Omental fat pad (tissue), 4 donors: ENCODE measurements at places on chromosomes 16 and 17. TPM values are rescaled to one million over a fixed set of nuclear protein-coding genes. Genes with fewer than 3 reads are reported as not detected.
A peak's percentile ranks its signal among the peaks of the same experiment; 100 is the strongest.

GRCh38 chr16:66622863-66623262 lies 18.4 kb downstream of the CMTM3 start:
- DNase-seq: no peak

DNA sequence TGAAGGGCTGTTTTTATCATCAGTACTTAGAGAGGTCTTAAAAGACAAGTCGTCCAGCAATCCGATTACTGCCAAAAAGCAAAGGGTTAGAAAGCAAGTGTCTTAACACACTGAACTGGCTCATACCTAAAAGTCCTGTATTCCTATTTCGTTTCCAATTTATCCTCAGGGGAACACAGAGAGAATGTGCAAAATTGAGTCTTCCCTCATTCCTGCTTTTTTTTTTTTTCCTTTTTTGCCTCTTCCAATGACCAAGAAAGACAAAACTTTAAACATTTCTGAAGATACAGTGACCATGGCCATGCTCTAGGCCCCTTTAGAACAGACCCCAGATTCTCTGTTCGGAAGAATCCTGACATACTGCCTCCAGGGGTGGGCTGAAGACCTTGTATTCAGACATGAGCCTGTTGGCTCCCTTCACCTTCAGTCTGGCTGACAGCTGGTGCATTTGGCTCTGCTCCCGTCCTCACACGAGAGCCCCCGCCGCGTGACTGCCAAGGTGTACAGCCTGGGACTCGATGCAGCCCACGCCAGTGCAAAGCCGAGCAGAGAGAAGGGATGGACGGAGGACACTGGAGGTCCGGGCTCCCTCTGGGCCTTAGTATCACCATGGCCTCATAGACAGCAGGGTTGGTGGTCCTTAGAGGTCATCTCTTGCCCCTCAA lies 47.0 kb downstream of the COTL1 start:
- DNase-seq: no peak

- DNase-seq: no peak
Measured at GRCh38 chr17:82686366-82687324, 11.9 kb downstream of the RAB40B start.

DNA sequence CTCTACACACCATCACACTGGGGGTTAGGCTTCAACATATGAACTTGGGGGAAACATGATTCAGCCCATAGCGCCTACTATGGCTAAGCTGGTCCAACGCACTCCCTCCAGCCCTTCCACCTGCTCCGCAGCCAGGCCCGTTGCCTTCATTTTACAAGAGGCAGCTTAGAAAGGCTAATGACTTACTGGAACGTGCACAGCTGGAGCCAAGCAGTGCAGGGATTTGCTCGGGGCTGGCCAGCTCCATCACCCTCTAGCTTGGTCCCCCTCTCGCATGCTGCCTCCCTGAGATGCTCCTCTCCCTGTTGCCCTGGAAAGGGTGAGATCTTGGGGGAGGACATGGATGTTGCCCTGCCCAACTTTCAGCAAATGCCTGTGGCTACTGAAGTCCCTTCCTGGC lies 2.8 kb upstream of the CACNG1 start:
- no peak for DNase-seq

GRCh38 chr17:78883089-78883532 lies 19.9 kb downstream of the CEP295NL start:
- DNase-seq: peak; percentile 59

GRCh38 chr16:86609115-86609514 lies 30.8 kb downstream of the FOXL1 start:
- no peak for DNase-seq

DNA sequence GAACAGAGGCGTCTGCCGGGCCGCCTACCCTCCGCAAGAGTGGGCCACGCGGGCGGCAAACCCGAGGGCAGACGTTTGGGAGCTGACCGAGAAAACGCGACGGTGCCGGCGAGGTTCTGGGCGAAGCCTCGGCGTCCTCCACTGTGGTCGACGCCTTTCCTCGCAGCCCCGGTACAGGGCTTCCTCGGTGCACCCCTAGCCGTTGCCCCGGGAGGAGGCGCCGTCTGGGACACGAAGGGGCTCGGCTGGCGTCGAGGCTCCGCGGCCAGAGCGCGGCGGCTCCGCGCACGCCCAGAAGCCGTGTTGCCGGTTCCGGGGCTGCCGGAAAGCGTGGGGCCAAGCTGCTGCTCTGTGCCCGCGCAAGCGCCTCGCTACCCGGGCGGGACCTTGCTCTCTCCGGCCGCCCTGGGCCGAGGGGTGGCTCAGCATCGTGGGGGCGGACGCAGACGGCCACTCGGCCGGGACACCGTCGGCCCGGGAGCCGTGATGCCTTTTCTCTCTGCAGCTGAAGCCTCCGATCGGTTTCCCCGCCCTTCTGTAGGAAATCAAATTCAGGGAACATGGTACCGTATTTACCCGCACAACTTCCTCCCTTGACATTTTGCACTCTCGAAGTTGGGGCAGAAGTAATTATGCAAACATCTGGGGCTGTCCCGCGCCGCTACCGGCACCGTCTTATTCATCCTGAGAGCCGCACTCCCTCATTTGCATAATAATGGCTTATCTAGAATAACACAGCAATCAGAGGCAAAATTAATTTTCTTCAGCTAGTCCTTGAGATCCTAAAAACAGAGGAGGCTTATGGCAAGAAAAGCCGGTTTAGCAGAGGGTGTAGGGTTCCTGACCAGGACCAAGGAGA lies 7.3 kb upstream of the CBX8 start:
- no peak for DNase-seq

- DNase-seq: no peak
Measured at GRCh38 chr17:69058165-69058564, 2.6 kb downstream of the ABCA9 start.

GRCh38 chr17:67033613-67034012 lies 10.7 kb upstream of the CACNG1 start:
- DNase-seq: no peak

DNA sequence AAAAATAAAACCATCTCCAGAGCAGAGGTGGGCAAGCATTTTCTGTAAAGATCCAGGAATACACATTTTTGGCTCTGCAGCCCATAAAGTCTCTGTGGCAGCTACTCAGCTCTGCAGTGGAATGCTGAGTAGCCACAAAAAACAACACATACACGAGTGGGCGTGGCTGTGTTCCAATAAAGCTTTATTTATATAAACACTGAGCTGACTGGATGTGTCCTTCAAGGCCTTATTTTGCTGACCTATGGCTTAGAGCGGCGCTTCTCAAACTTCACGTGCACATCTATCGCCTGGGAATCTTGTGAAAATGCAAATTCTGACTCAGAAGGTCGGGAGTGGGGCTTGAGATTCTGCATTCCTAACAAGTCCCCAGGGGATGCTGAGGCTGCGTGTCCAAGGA lies 39.7 kb downstream of the XYLT1 start:
- no peak for DNase-seq

GRCh38 chr17:9192010-9192409 lies 170.7 kb downstream of the NTN1 start:
- no peak for DNase-seq

- DNase-seq: no peak
Measured at GRCh38 chr17:8436844-8437171, 1.1 kb downstream of the NDEL1 start.

- no peak for DNase-seq
Measured at GRCh38 chr17:18176176-18176575, 7.5 kb upstream of the ALKBH5 start.

- DNase-seq: no peak
Measured at GRCh38 chr16:4984174-4984990, 26.3 kb downstream of the SEC14L5 start.

DNA sequence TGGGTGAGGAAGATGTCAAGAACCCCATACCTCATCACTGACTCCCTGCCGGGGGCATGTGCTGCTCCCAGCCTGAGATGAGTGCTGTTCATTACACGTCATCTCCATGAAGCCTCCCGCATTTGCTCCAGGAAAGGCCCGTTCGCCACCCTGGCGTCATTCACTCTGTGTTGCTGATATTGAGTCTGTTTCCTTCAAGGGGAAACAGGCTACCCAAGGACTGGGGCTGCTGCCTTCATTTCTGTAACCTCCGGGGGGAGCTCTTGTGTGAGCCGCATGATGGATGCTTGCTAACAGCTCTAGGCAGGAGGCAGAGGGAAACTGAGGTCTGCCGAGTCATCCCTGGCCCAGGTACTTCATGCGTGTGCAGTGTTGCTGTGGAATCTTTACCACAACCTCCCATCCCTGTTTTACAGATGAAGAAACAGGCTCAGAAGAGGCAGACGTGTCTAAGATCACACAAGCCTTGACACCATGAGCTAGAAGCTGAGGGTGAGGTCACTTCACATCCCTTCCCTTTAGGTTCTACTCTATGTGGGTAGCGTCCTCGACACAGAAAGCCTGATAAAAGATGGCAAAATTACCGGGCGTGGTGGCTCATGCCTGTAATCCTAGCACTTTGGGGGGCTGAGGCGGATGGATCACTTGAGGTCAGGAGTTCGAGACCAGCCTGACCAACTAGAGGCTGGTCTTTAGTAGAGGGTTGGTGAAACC lies 3.5 kb upstream of the ARMC5 start:
- no peak for DNase-seq

- DNase-seq: no peak
Measured at GRCh38 chr16:22352723-22353122, 21.7 kb downstream of the CDR2 start.

GRCh38 chr17:73261952-73262675 lies 434 bp upstream of the CPSF4L start:
- no peak for DNase-seq

DNA sequence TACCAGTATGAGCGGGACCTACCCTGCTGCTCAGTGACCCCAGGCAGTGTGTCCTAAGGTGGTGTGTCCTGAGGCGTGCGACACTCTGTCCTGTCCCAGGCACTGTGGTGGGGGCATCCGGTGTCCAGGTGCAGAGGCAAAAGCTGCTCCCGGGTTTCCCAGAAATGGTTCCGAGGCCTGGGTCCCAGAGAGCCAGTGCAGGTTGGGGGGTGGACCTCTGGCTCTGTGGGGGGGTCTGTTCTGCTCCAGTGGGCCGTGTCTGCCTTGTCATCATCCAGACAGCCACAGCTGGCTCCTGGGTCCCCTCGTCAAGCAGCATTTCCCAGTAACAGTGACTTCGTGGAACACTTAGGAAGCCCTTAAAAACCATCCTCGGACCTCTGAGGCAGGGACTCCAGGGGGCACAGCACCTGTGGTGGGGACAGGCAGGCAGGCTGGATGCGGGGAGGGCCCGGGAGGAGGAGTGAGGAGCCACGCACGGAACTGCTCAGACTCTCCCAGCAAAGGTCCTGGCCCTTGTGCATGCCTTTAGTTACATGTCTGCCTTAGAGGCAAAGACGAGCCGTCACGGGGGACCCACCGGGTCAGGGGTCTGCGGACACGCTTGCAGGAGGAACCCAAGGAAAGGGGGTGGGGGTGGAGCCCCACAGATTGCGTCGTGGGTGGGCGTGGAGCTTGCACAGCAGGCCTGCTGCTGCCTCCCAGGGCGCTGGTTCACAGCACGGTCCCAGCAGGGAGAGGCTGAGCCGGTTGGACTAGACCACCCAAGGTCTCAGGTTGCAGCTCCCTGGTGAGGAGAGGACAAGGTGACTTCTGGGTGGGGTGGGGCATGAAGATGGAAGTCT lies 5.6 kb downstream of the SLC16A3 start:
- no peak for DNase-seq

GRCh38 chr17:48241770-48242497 lies 134.4 kb downstream of the SNX11 start:
- no peak for DNase-seq

- DNase-seq: no peak
Measured at GRCh38 chr17:35943537-35943936, at the start of gene LYZL6. TSS of gene LYZL6 (minus strand) at chr17:35943713. CDS start at chr17:35939356, 4,357 bp downstream.

DNA sequence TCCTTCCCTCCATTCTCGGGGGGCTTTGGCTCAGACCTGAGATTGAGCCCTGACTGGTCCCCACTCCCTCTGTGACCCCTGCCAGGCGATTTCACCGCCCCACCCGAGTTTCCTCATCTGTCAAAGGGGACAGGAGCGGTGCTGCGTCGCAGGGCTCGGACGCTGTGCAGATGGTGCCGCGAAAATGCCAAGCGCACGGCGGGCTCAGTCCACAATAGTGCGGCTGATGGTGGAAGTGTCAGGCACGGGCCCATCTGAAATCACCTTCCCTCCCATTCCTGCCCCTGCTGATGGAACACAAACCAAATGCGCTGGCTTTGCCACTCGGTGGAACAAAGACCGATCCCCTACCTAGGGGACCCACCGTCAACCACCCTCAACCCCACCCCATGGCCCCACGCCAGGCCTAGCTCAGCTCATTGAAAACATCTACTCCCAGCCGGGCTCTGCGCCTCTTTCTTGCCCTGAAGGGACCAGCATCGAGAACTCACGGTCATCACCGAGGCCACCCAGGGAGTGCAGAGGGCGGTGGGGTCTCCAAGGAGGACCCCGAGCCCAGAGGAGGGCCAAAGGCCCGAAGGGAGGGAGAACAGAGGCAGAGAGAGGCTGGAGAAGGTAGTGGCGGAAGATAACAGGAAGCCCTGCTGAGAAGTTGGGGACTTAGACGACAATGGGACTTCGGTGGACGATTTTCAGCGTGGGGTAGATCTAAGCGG lies 1.4 kb downstream of the CARHSP1 start:
- peak; percentile 51 for DNase-seq

The NATD1 gene
- total RNA-seq: 19.1 TPM

The CUEDC1 gene
- 21.7 TPM for total RNA-seq

The ARL5C gene
- not detected for total RNA-seq

The CXCL16 gene
- 19.1 TPM for total RNA-seq

The IRF8 gene
- 32.5 TPM for total RNA-seq

The MFAP4 gene
- total RNA-seq: 96.4 TPM

The ARSG gene
- total RNA-seq: 2.9 TPM

The CLEC3A gene
- total RNA-seq: not detected
